ENCODE measurements at places on chromosomes 4 and X. TPM values are rescaled to one million over a fixed set of nuclear protein-coding genes. Genes with fewer than 3 reads are reported as not detected.

Gene MAGEA11
- total RNA-seq = not detected

Gene CLDN22
- not detected for total RNA-seq

Gene MTNR1A
- total RNA-seq = 0.50 TPM

Gene HPSE
- 1.6 TPM for total RNA-seq

Gene GAGE12J
- not detected for total RNA-seq

Gene DGAT2L6
- not detected for total RNA-seq

Gene SSX1
- not detected for total RNA-seq

Gene GRIA2
- total RNA-seq = not detected

Gene QRFPR
- total RNA-seq = not detected

Gene SERPINA7
- total RNA-seq = not detected

Gene TSPYL2
- total RNA-seq = 9.5 TPM

Gene UGT2B11
- total RNA-seq = not detected

Gene SLITRK4
- not detected for total RNA-seq

Gene SFRP2
- not detected for total RNA-seq

Gene SOD3
- total RNA-seq = not detected

Gene NKAP
- 7.3 TPM for total RNA-seq

Gene ZNF280C
- total RNA-seq = 2.7 TPM

Gene NXF2B
- not detected for total RNA-seq

Gene CLDN2
- 8.0 TPM for total RNA-seq

Gene EPGN
- not detected for total RNA-seq

Gene FBXL5
- 30.8 TPM for total RNA-seq

Gene PCDH10
- total RNA-seq = 0.09 TPM

Gene OTC
- total RNA-seq = not detected

Gene PLP1
- total RNA-seq = not detected

Gene VSIG4
- total RNA-seq = not detected

Gene EFHC2
- 0.31 TPM for total RNA-seq

Gene PCDH19
- total RNA-seq = 0.05 TPM

Gene SPANXN3
- total RNA-seq = not detected

Gene ARHGAP36
- not detected for total RNA-seq

Gene FHIP1A
- total RNA-seq = 0.43 TPM
